CD4-positive, alpha-beta T cell treated with Interleukin-15 for 4 hours (primary cell): ENCODE measurements at places on chromosomes 2 and 18.
A peak's percentile ranks its signal among the peaks of the same experiment; 100 is the strongest.

- no peak for DNase-seq
These were observed 1.2 kb downstream of the RPL31 start for GRCh38 chr2:101003278-101003775.

DNA sequence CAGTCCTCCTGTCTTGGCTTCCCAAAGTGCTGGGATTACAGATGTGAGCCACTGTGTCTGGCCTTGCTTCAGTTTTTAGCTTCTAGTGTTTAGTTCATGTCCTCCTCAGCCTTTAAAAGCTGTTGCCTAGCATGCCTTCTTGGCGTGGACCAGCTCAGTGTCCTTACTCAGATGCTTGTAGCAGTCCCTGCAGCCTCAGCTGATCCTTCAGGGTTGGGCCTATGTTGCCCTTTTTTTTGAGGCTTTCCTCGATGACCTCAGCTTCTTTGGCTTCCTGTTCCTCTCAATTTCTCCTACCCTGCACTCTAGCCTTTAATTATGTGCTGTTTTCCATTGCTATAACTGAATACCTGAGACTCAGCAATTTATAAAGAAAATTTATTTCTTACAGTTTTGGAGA, 57.7 kb downstream of the TANC1 start:
- no peak for DNase-seq

DNA sequence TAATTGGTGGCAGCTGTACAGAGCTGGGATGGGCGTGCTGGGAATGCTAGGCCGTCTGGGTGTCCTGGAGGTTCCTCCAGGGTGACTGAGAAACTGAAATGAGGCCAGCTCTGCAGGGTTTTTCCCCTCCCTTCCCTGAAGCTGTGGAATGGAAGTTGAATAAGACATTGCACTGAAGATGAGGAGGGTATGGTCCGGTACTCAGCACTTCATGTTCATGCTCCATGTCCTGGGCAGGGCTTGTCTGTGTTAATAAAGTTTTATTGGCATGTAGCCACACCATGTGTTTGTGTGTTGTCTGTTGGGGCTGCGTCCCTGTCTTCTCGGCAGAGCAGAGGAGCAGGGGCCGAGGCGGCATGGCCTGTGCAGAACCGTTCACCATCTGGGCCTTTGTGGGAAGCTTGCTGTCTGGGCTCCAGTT, 154.0 kb downstream of the LDLRAD4 start:
- no peak for DNase-seq

DNA sequence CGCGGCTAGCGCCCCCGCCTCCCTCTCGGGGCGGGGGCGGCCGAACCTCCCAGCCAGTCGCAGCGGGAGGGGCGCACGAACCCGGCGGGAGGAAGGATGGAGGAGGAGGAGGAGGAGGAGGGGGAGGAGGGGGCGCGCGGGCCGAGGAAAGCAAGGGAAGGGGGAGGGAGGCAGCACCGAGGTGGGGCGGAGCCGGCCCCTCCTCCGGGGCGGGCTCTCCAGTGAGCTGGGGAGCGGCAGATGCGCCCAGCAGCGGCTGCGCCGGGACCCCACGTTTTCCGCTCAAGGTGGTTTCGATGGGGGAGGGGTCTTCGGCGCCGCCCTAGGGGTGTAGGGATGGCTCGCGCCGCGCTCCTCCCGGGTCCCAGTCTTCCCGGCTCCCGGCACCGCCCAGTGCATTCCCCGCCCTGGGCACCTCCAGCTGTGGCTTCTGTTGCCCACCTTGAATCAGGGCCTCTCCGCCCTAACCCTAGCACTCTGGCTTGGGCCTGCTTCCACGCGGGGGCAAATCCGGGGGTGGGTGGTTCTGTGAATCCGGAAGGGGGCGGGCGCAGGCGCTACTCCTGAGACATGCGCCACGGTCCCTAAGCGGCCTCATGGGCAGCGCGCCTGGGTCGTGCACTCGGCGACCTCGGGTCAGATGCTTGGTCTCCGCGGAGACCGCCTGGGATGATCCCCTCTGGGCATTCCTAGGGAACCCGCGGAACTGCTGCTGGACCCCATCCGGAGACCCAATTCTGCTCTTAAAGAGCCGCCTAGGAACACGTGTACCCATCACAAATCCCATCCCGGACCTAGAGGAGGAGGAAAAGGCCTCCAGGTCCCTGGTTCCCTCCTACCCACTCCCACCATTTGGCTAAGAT, at the start of gene FBXO41:
Gene FBXO41 (minus strand): TSS at position 183 of the 863 bp plus-strand sequence. CDS start 14,848 bp downstream, outside the sequence.
- peak; percentile 56 for DNase-seq

DNA sequence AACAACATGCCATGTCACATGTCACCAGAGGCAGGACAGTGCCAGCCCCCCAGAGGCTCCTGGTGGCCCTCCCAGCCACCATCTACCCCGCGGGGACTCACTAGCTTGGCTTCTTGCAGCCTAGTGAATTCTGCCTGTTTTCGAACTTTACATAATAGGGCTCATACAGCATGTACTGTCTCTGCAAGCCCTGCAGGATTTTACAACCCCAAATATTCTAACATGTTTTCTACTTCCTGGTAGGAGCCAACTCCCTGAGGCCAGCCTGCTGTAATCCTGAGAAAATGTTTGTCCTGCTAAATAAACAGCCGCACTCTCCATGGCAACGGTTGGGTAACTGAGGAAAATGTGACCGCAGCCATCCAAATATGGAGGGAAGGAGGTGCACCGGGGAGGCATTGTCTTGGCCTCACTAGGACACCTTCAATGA, 2.7 kb downstream of the PER2 start:
- DNase-seq, result no peak
